ENCODE measurements at places on chromosomes 6 and 20.

- no peak for DNase-seq
Measured at GRCh38 chr6:111592726-111593511, 12.8 kb downstream of the TRAF3IP2 start.

DNA sequence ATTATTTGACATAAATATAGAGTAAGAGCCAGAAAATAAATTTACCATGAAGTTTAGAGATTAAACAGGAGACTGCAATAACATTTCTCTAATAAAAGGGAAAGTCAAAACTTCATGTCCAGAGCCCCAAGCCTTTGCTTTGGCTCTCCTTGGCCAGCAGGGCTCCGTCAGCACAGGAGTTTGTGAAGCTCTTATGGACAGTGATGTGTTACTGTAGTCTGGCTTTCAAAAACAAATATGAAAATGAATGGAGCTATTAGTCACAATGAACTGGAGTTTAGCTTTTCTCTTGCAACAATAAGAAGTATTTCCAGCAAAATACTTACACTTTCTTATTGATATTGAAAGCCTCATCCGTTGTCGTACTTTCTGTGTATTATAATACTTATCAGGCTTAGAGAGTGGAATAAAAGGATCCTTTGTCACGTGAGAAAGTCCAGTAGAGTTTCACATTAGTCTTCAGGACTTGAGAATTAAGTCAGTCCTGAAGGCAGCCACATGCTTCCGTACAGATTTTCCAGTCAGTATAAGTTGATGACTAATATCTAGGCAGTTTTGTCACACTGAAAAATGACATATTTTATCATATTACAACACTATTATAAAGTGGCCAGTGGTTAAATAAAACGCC lies 117.0 kb upstream of the PRL start:
- no peak for DNase-seq

DNA sequence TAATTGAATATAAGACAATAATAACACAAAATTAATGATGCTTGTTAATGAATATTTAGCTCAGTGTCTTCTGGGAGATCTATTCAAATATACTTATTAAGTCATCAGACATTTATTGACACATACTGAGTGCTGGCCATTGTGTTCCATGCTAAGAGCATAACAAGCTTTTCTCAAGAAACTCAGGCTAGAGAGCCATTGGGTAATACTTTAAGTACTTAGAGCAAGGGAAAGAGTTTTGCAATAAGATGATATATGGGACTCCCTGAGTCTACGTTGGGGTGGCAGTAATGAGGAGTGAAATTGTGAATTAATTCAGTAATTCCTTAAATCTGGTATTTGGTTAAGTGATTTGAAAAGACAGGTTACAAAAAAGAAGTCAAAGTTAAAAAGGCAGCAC lies 11.1 kb downstream of the TMEM200A start:
- no peak for DNase-seq

- no peak for DNase-seq
Measured at GRCh38 chr6:87870556-87870955, 168.5 kb upstream of the AKIRIN2 start.

DNA sequence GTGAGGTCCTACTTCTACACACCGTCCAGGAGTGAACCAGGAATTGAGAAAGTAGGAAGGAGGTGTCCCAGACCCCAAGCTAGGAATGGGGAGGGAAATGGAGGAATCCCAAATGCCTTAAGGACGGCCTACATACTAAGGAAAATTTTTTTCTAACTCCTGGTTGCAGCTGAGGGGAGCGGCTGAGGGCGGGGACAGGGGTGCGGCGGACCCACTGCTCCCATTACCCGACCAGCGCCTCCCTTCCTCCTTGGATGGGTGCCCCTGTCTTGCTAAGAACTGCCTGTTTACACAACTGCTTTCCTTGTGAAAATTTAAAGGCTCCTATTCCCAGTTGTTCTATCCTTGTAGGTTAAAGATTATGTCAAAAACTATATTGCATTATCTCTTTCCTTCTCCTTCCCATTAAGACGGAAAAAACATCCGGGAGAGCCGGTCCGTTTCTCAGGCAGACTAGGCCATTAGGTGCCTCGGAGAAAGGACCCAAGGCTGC lies 699 bp upstream of the HSPA1B start:
- DNase-seq = no peak

- DNase-seq = no peak
Measured at GRCh38 chr6:75290136-75290945, 5.7 kb upstream of the TMEM30A start.

GRCh38 chr20:37920270-37920669 lies 17.3 kb downstream of the VSTM2L start:
- DNase-seq = no peak

DNA sequence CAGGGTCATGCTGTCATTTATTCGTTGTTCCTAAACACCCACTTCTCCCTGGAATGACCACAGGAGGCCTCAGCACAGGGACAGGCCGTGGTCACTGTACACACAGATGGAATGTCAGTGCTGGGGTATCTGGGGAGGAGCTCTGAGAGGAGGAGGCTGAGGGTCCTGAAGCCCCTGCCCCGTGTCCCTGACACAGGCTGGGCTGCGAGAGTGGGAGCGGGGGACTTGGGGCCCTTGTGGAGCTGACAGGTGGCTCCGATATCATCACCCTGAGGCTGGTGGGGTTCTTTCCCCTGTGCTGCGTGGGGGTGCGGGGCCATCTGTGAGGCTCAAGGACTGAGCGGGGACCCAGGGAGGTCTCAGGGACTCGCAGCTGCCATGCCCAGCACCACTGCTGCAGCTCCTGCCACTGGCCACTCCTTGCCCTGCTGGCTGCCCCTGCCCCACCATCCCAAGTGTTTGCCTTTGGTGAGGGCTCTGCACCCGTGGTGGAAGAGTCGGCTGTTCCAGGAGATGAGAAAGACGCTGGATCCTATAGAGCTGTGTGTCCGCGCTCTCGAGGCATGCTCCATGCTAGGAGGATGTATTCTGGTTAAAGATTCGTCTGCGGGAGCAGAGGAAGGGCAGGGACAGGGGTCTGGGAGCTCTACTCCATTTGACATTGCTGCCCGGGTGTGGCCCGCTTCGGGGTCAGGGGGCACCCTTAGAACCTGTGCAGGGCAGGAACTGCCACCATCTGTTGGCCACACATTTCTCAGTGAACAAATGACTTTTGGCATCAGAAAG lies 18.9 kb downstream of the NPEPL1 start:
- DNase-seq = no peak

GRCh38 chr6:55399351-55399750 lies 72.1 kb downstream of the GFRAL start:
- no peak for DNase-seq

DNA sequence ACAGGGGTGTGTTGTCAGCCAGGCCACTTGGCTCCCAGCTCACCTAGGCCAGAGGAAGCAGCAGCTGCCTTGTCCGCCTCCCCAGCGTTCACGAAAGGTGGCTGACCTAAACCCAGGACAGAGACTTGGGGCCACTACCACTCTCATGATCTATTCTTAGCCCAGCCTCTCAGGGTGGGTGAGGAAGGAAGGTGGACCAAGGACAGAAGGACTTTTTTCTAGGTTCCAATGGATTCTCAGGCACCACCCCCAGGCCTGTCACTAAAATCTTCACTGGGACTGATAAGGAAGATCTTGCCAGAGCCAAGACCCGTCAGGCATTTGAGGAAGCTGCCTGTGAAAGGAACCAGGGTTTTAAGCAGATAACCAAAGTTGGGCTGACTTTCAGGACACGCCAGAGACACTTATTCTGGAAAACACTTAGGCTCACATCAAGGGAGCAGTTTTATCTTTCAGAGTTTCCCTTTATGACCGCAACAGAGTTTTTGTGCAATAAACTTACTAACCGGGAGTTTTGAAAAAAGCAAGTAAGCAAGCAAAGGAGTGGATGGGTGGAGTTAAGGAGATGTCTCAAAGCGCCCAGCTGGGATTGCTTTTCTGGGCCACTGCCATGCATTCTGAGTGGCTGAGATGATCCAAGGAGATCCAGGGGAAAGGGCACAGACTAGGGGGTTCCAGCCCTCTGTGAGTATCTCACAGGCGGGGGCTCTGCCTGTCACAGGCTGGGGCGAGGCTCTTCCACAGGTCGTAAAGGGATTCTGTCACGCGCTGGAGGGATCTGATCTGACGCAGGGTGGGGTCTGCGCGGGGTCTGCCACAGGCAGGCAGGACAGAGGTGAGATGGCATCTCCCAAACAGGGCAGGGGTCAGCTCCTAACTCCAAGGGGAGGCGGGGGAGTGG lies 989 bp downstream of the FITM2 start:
- DNase-seq = no peak

- DNase-seq = no peak
Measured at GRCh38 chr6:43673444-43674084, 14.0 kb downstream of the MRPS18A start.

DNA sequence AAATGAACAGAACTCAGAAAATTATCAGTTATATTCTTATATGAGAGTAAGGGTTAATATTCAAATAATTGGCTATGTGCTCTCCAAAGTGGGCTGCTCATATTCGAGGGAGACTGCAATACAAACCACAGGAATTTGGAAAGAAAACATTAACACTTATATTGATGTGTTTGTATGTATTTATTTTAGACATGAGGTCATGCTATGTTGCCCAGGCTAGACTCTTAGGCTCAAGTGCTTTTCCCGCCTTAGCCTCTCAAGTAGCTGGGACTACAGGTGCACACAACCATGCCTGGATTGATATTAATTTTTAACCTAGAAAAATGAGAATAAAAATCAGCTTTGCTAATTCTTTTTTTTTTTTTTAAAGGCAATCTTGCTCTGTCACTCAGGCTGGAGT lies 35.0 kb downstream of the BTBD9 start:
- no peak for DNase-seq

DNA sequence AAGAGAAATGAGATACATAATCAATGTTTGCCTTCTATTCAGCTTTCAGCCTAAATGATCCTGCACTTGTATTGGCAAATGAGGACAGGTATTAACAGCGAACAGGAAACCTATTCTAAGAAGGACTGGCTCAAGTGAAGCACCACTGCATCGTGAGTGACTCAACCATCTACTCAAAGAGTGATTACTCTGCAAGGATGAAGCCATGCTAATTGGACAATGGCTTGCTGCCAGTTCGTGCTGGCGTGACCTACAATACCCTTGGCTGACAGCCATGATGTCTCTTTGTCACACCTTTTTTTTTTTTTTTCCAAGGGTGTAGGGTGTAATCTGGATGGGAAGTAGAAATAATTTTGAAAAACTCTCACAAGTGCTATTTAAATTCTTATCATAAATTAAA lies 104.9 kb downstream of the GJA10 start:
- peak; percentile 9 for DNase-seq

DNA sequence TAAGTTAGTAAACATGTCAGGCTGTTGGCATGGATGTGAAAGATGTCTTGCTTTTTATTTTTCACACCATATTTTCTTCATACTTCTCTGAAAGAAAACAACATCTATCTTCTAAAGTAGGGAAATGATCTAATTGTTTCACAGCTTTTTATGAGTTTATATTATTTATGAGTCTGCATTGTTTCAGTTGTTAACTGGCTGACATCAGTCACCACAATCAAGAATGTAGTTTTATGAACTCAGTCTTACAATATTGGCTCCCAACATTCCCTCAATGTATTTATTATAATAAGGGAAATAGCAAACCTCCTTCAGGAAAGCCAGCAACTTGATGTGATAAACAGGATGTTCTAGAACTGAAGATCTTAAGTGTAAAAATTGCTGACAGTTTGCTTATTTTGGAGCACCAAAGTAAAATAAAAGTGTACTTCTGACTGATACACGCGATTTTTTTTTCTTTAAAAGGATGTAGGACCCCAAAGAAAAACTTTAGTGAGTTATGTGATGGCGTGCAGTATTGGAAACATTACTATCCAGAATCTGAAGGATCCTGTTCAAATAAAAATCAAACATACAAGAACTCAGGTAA lies 106.0 kb downstream of the ADGRG6 start:
- no peak for DNase-seq

DNA sequence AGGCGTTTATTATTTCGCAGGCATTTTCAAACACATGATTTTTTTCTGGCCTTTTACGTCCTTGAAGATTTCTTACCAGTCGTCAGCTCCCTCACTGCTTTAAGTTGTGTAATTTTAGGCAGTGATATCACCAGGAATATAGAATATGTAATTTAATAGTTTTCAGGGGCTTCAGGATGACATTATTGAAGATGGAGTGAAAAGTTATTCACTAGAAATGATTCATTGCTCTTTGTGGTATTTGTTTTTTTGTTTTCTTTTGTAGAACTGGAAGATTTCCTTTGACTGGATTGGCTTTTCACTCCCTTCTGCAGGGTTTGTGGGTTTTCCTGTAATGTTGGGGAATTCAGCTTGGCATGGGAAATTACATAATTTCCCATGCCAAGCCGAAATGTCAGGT lies 2.0 kb downstream of the LRRC1 start:
- DNase-seq = no peak

- no peak for DNase-seq
Measured at GRCh38 chr6:119294984-119295383, 54.6 kb downstream of the MAN1A1 start.

- no peak for DNase-seq
Measured at GRCh38 chr6:5999688-6000608, 6.8 kb downstream of the NRN1 start.

DNA sequence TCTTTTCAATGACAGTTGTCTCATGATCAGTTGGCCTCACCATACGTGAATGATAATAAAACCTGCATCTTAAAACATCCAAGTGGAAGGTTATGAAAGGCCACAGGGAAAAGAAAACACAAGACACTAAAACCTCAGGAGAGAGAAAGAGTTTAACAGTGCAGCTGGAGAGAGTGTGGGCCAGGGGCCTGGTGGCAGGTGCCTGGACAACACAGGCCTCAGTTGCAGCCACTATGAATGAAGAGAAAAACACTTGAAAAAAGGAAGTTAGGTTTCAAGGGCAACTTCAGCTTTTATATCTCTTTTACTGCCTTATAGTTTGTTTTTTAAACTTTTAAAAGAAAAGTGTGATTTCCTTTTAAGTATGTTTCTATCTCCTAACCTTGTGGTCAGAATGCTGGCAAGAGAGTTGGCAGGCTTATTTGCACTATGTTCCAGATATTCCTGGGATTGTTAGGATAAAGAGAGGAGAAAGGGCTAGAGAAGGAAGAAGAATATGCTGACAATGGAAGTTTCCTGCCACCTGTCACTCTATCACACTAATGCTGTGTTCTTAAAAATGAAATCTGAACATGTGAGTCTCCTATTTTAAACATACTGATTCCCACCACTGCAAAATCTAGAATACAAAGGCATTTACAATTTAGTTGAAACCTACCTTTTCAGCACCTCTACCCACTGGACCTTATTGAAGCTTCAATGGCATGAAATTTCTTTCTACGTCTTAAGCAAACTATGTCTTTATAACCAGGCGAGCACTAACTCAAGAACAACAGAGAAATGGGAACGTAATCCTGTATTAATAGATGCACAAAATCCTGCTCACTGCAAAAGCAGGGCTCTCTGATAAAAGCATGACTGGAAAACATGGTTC lies 222.4 kb downstream of the CD83 start:
- DNase-seq = no peak

GRCh38 chr6:106972500-106972899 lies 2.0 kb downstream of the CD24 start:
- DNase-seq = no peak

DNA sequence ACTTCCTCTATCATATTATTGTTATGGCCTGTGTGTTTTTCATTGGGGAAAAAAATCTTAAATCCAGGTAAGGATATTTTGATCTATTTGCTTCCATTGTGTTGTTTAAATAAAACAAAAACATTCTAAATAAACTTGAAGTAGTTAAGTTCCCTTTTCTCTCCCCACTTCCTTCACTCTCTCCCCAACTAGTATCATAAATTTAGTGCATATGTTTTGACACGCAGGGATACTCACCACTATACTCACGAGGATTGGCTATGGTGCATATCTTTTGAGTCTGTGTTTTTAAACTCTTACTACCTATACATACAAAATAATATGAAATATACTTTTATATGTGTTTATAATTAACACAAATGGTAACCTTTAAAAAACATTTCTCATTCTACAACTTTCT lies 5.2 kb downstream of the TTLL9 start:
- no peak for DNase-seq
